Adrenal gland (tissue), 19 donors: ENCODE measurements at places on chromosomes 7 and 10. TPM values are rescaled to one million over a fixed set of nuclear protein-coding genes. Genes with fewer than 3 reads are reported as not detected.
A peak's percentile ranks its signal among the peaks of the same experiment; 100 is the strongest.

- no peak overlapping the region for H3K4me3 ChIP-seq
- no peaks in the 10 kb centered on the region for H3K36me3 ChIP-seq
- no peaks in the 10 kb centered on the region for H3K27me3 ChIP-seq
- no peaks in the 10 kb centered on the region for H3K4me1 ChIP-seq
Measured at GRCh38 chr7:154783281-154783909, 219.5 kb downstream of the PAXIP1 start.

- no peak overlapping the region for H3K4me3 ChIP-seq
- H3K27ac ChIP-seq: no peak overlapping the region
- no peaks in the 10 kb centered on the region for H3K36me3 ChIP-seq
- H3K4me1 ChIP-seq: no peaks in the 10 kb centered on the region
Measured at GRCh38 chr10:86204421-86205305, 161.9 kb downstream of the GRID1 start.

- H3K27me3 ChIP-seq: peaks cover 89% of the 10 kb centered on the region
- H3K27ac ChIP-seq: no peak overlapping the region
- no peak for DNase-seq
Measured at GRCh38 chr7:157005456-157006204, 4.8 kb downstream of the MNX1 start.

DNA sequence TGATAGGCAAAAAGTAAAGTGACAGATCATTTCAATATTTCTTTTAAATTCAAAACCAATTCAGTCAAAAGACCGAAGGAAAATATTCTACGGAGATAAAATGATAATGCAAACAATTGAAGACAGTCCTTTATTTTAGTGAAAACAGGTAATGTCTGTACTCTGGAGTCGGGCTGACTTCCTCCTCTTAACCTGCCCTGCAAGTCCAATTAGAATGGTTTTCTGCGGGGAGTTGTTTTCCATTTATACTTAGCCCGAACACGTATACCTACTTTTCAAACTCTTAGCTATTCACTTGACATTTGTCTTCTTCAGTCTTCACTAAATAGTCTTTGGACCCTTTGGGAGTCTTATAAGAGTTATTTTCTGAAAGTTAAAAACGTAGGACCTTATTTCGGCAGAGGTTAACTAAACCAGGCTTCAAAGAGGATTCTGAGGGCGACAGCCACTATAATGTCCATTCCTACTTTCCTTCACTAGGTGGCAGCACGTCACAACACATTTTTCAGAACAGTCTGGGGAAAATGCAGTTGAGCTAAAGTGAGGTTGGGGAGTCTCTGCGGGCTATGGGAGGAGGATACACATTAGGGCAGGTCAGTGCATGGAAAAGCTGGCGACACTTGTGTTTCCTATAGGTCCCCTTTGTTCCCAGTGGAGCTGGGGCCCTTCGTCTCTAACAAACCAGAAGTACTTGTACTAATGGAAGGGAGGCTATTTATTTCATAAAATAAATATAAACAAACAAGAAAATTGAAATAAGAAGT lies 472.0 kb downstream of the KCNMA1 start:
- no peak overlapping the region for H3K4me3 ChIP-seq
- no peaks in the 10 kb centered on the region for H3K27me3 ChIP-seq
- H3K36me3 ChIP-seq: no peaks in the 10 kb centered on the region
- no peak overlapping the region for H3K27ac ChIP-seq
- DNase-seq: peak; percentile 72

Gene CDK14
- total RNA-seq: 13.6 TPM

DNA sequence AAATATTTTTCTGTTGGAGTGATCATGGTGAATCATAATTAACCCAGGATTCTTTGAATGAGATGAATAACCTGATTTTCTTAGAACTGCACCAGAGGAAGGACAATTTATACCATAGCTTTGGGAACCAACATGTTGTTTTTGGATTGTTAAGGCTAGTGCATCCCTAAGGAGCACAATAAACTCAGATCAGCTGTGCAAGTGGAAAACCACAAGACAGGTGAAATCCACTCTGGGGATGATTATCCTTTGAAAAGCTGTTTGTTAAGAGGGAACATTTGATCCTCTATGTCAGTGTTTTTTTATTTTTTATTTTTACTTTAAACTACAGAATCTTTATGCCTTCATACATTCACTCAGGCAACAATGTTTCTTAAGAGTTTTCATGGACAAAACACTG lies 232.1 kb upstream of the PCLO start:
- DNase-seq: no peak
- no peaks in the 10 kb centered on the region for H3K27me3 ChIP-seq
- no peak overlapping the region for H3K27ac ChIP-seq
- no peak overlapping the region for H3K4me3 ChIP-seq
- no peaks in the 10 kb centered on the region for H3K4me1 ChIP-seq
- no peaks in the 10 kb centered on the region for H3K36me3 ChIP-seq

- no peak overlapping the region for H3K27ac ChIP-seq
- H3K4me1 ChIP-seq: no peaks in the 10 kb centered on the region
- H3K36me3 ChIP-seq: no peaks in the 10 kb centered on the region
- no peak for DNase-seq
- no peak overlapping the region for H3K4me3 ChIP-seq
Measured at GRCh38 chr7:18458830-18459229, 36.7 kb upstream of the HDAC9 start.

Gene HOGA1
- total RNA-seq: 19.1 TPM

DNA sequence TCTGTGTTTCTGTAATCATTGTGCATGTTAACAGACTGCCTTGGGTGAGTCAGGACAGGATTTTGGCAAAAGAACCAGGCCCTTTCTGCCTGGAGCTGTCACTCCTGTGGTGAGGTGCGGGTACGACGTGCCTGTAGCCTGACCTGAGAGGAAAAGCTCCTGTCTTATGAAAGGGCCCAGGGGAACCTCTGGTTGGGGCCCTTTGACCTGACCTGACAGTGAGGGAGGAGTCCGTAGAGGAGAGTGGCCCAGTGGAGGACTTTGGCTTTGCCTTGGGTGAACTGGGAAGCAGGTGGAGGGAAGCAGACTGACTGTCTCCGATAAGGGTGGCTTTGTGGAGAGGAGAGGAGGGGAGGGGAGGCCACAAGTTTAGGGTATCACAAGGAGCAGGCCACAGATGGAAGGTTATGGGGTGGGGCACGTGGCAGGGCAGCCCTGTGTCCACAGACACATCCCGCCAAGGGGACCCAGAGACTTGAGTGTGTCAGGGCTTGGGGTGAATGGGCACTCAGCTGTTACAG lies 6.9 kb downstream of the PFKP start:
- H3K4me1 ChIP-seq: no peaks in the 10 kb centered on the region
- no peak overlapping the region for H3K4me3 ChIP-seq
- DNase-seq: no peak
- H3K27ac ChIP-seq: no peak overlapping the region

DNA sequence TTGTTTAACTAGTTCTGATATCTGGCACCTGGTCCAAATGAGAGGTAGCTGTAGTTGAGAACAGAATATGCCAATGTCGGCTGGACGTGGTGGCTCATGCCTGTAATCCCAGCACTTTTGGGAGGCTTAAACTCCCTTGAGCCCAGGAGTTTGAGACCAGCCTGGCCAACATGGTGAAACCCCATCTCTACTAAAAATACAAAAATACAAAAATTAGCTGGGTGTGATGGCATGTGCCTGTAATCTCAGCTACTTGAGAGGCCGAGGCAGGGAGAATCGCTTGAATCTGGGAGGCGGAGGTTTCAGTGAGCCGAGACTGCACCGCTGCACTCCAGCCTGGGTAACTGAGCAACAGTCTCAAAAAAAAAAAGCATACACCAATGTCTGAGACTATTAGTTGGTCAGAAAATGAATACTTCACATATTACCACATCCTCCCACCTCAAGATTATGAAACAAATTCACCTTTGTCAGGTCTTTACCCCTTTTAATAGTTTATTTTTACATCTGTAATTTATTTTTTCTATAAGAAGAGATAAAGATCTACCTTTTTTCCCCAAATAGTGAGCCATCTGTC lies 38.8 kb downstream of the EPC1 start:
- no peaks in the 10 kb centered on the region for H3K27me3 ChIP-seq
- DNase-seq: no peak
- no peak overlapping the region for H3K4me3 ChIP-seq
- H3K4me1 ChIP-seq: peaks cover 42% of the 10 kb centered on the region

Gene KIAA1549
- total RNA-seq: 5.2 TPM

Gene MYOZ1
- total RNA-seq: 0.83 TPM

Gene CDC14C
- not detected for total RNA-seq

DNA sequence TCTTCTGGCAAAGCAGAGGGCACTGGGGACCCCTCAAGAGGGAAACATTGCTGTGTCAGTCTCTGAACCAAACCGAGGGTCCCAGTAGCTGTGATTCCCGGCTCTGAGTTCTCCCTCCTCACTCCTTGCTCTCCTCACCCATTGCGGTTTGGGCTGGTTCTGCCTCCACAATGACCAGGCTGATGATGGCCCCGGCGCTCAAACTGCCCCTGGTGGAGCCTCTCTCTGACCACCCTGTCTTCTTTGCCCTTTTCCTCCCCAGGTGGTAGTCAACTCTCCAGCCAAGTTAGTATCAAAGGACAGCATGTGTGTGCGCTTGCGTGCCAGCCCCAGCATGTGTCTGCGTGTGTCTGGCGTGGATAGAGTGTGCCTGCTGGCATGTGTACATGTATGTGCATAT lies 17.1 kb downstream of the LDB3 start:
- no peaks in the 10 kb centered on the region for H3K36me3 ChIP-seq
- no peak for DNase-seq
- H3K4me3 ChIP-seq: no peak overlapping the region
- no peaks in the 10 kb centered on the region for H3K4me1 ChIP-seq
- H3K27ac ChIP-seq: no peak overlapping the region

DNA sequence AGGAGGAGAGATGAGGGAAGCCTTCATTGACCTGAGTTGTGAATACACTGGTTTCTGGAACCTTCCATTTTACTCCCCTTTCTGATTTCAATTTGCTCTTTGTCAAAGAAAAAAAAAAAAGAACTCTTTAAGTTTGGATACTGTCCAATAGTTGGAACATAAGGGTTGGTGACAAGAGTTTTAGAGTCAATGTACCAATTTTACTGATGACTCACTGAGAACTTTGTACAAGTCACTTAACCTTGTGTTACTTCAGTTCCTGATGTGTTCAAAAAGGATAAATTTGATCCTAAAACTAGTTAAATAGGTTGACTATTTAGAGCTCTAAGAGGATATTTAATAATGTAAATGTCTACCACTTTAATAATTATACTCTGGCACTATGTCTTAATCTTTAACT lies 4.1 kb upstream of the CDK14 start:
- no peaks in the 10 kb centered on the region for H3K36me3 ChIP-seq
- no peaks in the 10 kb centered on the region for H3K27me3 ChIP-seq
- H3K4me3 ChIP-seq: no peak overlapping the region

Gene KCNH2
- 4.7 TPM for total RNA-seq

DNA sequence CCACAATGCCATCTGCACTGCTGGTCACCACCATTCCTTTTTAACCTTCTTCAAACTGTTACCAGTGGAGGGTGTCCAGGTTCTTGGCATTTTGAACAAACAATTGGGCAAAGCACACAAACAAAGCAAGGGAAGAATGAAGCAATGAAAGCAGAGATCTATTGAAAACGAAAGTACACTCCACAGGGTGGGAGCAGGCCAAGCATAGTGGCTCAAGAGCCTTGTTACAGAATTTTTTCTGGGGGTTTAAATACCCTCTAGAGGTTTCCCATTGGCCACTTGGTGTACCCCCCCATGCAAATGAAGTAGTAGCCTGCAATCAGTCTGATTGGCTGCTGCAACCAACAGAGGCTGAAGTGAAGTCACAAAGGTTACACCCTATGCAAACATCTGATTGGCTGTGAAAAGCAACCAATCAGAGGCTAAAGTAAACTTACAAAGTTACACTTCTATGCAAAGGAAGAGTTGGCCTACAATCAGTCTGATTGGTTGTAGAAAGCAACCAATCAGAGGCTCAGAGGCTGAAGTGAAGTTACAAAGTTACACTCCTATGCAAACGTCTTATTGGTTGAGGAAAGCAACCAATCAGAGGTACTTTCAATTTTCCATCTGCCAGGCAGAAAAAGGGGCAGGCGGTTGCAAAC lies 103.2 kb upstream of the WAC start:
- no peak overlapping the region for H3K4me3 ChIP-seq
- H3K36me3 ChIP-seq: no peaks in the 10 kb centered on the region
- no peaks in the 10 kb centered on the region for H3K27me3 ChIP-seq
- H3K27ac ChIP-seq: no peak overlapping the region
- H3K4me1 ChIP-seq: no peaks in the 10 kb centered on the region
- DNase-seq: no peak

DNA sequence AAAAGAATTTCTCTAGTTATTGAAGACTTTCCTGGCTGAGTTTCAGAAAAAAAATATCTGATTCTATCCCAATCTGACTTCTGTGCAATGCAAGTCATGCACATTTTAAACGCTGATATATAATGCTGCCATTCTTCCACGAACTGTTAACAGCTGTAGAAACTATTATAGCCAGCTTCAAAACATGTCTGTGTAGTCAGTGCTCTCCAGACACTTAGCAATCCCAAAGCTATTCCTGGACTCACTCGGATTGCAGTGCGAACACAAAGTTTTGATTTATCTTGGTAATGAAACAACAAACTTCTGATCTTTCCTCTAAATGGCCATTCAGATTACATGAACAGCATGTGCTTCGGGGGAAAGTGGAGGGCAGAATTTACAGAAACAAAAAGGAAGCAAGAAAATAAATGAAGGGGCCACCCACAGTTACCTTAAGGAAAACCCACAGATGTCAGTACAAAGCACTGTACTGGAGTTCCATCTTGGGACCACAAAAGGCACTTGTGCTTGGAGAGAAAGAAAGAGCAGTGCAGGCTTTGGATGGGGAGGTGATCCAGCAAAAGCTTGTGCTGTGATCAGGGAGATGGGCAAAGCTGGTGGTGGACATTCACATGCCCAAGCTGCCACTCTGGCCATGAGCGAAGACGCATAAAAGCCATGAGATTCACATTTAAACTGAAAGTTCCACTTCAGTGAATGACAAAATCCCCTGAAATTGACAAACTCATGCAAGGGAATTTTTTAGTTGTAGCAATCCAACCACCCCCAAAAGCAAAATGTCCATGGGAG lies 32.1 kb upstream of the ADO start:
- H3K4me1 ChIP-seq: no peaks in the 10 kb centered on the region
- DNase-seq: no peak
- no peak overlapping the region for H3K4me3 ChIP-seq

DNA sequence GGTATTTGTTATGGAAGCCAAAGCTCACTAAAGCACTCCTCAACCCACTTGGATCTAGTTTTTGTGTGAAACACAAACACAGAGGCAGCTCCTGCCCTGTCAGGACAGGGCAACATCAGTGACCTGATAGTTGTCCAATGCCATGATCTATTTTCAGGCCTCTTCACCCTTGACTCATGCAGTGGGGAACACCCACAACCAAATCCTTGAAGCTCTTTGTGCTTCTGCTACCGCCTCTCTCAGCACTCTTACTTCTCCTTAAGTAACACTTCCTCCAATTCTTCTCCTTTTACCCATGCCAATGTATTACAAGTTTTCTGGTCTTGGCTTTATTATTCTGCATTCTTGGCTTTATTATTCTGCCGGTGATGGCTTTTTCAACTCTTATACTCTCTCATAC lies 425.3 kb downstream of the INHBA start:
- no peaks in the 10 kb centered on the region for H3K4me1 ChIP-seq
- H3K27ac ChIP-seq: no peak overlapping the region
- no peak for DNase-seq
- H3K36me3 ChIP-seq: no peaks in the 10 kb centered on the region
- no peak overlapping the region for H3K4me3 ChIP-seq
- no peaks in the 10 kb centered on the region for H3K27me3 ChIP-seq

Gene ICA1
- total RNA-seq: 5.3 TPM
